ENCODE measurements at places on chromosomes 5 and 9.

DNA sequence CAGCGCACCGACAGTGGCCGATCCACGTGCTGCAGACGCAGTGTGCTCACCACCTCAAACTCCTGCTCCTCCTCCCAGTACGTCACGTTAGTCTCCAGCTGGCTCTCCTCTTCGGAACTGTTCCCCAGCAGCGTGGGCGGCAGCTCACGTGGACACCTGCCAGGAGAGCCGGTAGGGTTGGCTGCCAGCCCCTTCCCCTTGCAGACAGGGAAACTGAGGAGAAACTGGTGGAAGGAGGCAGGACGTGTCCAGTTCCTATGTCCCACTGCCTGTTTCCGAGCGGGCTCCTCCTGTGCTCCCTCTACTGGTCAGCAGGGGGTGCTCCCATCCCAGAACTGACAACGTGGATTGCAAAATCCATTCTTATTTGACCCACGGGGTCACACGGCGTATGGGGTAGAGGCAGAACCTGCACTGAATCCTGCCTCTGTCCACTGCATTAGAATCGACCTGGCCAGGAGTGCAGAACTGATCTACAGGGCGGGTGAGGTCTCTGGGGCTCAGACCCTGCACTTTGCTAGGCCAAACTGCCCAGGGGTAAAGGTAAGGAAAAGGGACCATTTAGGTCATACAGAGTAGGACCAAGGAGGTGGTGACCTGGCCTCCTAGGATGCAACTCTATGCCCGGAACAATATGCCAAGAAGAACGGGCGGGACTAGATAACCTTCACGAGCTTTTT lies 25.7 kb downstream of the PDGFRB start:
- DNase-seq: no peak

GRCh38 chr9:33907347-33907746 lies 90.4 kb downstream of the UBE2R2 start:
- DNase-seq: no peak

GRCh38 chr9:97388721-97389238 lies 23.1 kb upstream of the TDRD7 start:
- no peak for DNase-seq

GRCh38 chr9:127796852-127797370 lies 5.8 kb upstream of the FPGS start:
- no peak for DNase-seq

All from stimulated activated CD4-positive, alpha-beta T cell treated with anti-CD3 and anti-CD28 coated beads, Interleukin-1b, Interleukin-23, amount 100 ng/mL, for 1 hour (primary cell).